CD4-positive, alpha-beta T cell treated with Interleukin-4 for 4 hours (primary cell): ENCODE measurements at places on chromosomes 3 and 15.
A peak's percentile ranks its signal among the peaks of the same experiment; 100 is the strongest.

DNA sequence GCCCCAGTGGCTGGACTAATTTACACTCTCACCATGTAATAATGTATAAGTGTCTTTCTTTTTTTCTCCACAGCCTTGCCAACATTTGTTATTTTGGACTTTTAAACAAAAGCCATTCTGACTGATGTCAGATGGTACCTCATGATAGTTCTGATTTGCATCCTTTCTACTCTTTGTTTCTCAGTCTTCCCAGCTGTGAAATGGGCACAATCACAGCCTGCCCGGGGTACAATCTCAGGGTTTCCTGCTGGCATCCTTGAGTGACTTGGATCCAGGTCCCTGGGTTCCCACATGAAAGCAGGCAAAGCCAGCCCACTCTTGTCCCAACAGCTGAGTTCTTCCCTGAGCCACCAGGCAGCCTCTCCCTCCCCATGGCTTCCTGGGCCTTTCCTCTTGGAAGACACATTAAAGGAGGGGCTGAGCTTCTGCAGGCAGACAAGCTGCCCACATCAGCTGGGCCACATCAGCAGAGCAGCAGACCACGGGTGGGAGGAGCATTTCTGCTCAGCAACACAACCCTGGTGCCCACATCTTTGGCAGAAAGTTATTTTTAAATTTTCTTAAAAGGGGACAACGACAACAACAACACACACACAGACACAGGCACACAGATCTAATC, 82.0 kb downstream of the MYLK start:
- DNase-seq: no peak

DNA sequence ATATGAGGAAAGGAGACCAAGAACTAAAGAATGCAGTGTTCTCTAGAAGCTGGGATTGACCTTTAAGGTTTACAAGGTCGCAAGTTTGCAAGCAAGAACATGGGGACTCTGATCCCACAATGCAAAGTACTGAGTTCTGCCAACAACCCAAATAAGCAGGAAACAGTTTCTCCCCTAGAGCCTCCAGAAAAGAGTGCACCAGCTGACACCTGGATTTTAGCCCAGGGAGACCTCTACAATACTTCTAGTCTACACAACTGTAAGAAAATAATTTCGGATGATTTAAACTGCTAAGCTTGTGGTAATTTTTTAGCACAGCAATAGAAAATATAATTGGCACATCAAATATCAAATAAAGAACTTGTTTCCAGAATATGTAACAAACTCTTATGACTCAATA, 46.4 kb downstream of the EHHADH start:
- DNase-seq: no peak

GRCh38 chr3:140433431-140433830, 244.4 kb upstream of the TRIM42 start:
- no peak for DNase-seq

DNA sequence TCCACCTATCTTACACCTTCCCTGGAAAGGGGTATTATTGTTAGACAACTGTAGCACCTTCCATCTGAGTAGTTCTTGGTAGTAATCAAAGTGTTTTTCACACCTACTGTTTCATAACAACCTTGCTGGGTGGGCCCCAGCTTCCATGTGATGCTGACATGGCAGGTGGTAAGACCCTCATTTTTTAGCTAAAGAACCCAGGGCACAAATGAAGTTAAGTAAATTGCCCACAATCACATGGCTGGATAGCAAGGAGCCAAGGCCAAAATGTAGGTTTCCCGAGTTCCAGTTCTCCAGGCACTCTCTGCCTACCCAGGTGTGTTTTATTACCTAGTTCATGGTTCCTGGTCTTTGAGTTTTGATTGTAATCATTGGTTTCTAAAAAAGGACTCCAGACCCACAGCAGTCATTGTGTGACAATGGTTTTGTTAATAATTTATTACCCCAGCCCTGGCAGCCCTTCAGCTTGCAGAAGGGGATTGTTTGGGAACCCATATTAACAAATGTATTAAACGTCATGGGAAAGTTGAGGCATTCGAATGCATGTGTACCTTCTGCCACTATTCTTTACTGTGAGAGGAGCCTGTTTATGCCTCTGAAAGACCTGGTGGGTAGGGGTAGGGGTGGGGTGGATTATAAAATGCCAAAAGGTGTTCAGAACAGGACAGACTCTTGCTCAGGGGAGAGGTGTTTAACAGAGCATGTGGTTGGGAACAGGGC, 222.2 kb upstream of the BHLHE40 start:
- no peak for DNase-seq

DNA sequence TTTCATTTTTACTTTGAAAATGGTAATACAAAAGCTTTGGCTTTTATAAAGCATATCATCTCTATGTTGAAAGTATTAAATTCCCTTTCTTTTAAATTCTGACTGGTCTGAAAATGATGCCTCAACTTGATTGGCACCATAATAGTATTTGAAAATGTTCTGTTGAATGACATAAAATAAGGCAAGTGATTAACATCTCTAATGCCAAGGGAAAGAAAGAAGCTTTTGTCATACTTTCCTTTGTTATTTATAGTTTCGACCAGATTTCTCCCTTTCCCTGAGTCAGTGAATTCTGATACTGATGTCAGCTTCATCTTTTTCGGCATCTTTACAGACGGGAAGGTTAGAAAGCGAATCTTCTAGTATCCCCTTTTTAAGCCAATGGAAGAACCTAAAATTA, 3.4 kb upstream of the AP4E1 start:
- no peak for DNase-seq

DNA sequence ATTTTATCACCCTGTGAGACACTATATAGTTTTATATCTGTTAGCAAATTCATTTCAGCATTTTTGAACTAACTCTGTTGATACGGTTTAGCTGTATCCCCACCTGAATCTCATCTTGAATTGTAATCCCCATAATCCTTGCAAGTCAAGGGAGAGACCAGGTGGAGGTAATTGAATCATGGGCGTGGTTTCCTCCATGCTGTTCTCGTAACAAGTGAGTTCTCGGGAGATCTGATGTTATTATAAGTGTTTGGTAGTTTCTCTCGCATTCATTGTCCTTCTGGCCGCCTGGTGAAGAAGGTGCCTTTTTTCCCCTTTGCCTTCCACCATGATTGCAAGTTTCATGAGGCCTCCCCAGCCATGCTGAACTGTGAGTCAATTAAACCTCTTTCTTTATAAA, 53.2 kb upstream of the TMC3 start:
- no peak for DNase-seq

DNA sequence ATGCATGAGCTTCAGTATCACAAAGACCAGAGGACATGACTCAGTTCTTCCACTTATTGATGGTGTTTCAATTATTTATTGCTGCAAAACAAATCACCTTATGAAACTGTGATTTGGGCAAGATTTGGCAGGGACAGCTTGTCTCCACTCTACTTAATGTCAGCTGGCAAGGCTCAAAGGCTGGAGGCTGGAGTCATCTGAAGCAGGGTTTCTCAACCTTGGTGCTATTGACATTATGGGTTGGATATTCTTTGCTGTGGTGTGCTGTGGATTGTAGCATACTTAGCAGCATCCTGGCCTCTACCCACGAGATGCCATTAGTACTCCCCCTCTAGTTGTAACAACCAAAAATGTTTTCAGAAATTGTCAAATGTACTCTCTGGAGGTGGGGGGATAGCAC, 138.8 kb upstream of the PEX5L start:
- no peak for DNase-seq

GRCh38 chr3:96813134-96813819, 1.1 kb upstream of the EPHA6 start:
- DNase-seq: peak; percentile 1

DNA sequence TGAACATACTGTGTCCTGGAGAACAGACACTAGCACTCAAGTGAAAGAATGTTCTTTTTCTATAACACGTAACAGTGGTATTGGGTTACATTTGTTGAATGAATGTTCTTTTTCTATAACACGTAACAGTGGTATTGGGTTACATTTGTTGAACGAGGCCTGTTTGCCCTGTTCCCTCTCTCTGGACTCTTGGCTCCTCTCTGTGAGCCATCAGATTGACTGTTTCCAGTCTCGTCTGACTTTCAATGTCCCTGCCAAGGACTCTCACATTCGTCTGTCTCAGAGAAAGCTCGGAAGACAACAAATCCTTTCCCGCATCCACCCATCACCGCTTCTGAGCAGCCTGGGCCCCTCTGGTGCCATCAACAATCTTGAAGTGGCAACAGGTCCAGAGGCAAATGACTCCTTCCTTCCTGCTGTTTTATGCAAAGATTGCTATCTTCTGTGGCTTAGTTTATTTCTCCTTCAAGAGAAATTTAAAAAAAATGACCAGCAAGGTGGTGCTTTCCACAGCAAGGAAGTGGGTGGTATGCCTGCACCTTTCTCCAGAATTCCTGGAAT, 8.0 kb downstream of the TMEM45A start:
- DNase-seq: no peak

GRCh38 chr3:157151627-157152026, 8.3 kb downstream of the CCNL1 start:
- DNase-seq: no peak

GRCh38 chr3:17469954-17470353, 272.5 kb downstream of the TBC1D5 start:
- no peak for DNase-seq

DNA sequence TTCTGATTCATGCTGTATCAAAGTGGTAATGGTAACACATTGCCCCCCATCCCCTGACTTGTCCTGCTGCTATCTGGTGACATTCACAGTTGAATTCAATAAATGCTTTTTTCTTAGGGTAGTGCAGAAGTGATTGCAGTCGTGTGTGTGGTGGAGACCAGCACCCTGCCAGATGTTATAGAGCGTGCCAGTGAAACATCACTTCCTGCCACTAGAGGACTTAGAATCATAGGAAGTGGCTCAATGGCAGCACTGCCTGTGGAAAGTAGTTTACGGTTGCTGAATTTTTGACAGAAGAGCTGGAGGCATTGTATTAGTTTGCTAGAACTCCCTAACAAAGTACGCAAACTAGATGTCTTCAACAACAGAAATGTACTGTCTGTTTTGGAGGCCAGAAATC, 37.4 kb upstream of the P2RY12 start:
- DNase-seq: no peak

- DNase-seq: no peak
Measured at GRCh38 chr3:170050753-170051152, 13.0 kb downstream of the GPR160 start.

- no peak for DNase-seq
Measured at GRCh38 chr3:144544871-144545270, 573.2 kb downstream of the DIPK2A start.

DNA sequence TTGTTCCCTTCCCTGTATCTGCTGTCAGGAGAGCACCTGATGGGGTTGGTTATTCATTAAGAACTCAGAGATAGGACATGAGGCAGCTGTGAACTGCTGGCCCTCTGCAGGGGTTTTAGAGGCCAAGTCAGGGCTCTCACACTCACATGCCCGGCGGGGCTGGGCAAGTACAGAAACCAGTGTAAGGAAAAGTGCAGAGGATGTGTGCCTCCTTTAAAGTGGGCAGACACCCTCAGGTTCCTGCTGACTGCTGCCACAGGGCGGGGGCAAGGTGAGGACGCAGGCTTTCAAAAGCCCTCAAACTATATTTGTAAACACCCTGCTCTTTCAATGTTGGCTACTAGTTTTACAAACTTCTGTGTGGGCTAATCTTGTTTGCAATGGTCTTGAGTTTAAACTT, 22.4 kb downstream of the CXCR6 start:
- peak; percentile 54 for DNase-seq

DNA sequence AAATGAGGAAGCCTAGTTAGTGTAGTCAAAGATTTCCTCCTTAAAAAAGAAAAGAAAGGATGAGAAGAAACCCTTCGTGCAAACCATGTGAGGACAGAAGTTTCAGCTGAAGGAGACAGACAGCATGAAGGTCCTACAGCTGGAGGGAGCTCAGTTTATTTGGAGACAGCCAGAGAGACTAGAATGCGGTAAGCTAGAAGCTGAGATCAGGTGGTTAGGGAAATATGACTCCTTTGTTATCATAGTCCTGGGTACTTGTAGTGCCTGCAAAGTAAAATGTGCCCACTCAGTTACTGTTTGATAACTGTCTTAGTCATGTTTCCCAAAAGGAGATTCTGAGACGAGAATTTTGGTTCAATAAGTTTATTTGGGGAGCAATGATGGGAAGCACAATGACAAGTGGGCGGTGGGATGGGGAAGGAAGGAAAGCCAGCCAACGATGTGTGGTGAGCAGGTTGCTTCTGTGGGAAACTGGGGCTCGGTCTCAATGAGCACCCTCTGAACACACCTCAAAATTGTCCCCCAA, 178.8 kb upstream of the SNTN start:
- no peak for DNase-seq

- DNase-seq: no peak
Measured at GRCh38 chr3:18765662-18766061, 340.5 kb upstream of the SATB1 start.

DNA sequence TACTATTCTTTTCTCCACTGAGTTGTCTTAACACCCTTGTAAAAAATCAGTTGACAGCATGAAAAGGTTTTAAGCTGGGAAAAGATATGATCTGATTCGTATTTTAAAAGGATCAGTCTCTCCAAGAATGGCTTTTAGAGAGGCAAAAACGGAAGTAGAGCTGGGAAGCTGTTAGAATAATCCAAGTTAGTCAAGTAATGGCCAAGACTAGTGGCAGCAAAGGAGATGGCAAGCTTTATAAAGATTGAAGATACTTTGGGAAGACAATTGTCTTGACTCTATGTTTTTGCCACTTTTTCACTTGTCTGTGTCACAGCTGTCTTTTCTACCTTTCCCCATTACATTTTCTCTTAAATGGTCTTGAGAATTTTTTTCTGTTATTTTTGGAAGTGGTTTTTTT, 243.5 kb upstream of the MANF start:
- no peak for DNase-seq

DNA sequence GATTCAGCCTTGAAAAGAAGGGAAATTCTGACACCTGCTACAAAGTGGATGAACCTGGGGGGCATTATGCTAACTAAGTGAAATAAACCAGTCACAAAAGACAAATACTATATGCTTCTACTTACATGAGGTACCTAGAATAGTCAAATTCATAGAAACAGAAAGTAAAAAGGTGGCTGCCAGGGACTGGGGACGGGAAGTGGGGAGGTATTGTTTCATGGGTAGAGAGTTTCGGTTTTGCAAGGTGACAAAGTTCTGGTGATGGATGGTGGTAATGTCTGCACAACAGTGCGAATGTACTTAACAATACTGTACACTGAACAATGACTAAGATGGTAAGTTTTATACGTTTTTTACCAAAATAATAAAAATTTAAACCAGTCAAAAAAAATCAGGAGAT, 4.8 kb downstream of the IDH2 start:
- peak; percentile 83 for DNase-seq

DNA sequence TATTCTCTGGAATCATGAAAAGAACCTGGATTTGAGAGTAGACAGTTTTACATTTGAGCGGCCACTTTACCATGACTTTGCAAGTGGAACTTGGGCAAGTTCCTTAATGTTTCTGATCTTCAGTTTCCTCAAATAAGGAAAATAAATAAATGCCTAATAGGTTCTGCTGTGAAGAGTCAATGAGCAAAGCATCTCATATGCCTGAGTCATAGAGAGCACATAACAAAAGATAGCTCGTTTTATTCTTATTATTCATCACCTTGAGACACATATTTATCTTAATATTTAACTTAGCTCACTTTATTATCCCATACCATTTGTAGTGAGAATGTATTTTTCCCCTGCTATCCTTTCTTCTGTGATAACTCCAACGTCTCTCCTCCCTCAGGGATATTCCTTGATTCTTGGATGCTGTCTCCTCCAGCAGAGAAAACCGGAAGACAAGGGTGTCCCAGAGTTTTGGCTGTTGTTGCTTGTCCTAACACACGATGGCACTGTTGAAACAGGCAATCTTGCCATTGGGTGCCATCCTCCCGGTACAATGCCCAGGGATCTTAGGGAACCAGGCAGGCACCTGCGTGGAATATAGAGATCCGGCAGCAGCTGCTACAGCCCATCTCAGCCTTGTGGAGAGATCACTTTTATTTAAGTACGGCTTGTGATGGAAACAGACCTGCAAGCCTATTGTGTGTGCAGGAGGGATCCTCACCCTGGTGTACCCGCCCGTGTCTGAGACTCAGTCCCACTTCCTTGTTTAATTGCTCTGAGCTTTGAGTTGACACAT, 33.3 kb upstream of the VPS33B start:
- DNase-seq: peak; percentile 21
